ENCODE measurements at places on chromosomes 1 and 21.

DNA sequence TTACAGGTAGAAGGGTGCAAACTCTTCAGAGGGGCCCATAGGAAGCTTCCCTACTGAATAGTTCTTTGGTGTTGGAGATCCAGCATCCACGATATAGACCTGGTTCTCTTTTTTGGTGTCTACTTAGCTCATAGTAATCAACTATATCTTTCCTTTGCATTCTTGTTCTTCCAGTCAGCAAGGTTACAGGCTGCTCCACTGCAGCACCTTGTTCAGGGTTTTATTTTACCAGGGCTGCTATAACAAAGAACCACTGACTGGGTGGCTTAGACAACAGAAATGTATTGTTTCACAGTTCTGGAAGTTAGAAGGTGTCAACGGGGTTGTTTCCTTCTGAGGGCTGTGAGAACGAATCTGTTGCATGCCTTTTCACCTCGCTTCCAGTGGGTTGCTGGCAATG lies 136.3 kb downstream of the CLEC20A start:
- no peak for DNase-seq

DNA sequence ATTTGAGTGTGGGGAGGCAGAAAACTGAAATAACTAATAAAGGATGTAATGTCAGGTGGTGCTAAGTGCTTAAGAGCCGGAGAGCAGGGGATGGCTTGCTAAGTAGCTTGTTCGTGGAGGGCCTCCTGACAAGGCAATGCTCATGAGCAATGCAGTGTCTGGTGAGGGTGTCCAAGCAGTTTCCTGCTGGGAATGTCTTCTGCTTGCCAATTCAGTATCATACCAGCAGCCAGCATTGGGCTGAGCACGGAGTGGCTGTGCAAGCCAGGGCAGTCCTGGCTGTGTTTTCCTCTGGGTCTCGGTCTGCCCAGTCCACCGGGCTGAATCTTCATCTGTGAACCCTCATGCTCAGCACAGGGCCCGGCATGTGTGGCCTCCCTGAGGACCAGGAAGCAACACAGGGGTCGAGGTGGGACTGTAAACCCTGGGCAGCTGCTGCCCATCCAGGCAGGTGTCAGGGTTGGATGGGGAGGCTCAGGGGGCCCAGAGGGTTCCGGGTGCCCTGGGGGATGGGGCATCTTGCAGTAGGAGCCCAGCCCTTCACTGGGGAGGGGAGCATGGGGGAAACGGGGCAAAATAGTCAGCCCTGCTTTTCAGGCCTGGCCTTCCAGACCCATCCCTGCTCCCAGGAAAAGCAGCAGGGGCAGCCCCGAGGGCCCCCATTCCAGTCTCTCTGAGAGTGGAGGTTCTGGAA lies 27.5 kb downstream of the EDN2 start:
- DNase-seq: no peak

DNA sequence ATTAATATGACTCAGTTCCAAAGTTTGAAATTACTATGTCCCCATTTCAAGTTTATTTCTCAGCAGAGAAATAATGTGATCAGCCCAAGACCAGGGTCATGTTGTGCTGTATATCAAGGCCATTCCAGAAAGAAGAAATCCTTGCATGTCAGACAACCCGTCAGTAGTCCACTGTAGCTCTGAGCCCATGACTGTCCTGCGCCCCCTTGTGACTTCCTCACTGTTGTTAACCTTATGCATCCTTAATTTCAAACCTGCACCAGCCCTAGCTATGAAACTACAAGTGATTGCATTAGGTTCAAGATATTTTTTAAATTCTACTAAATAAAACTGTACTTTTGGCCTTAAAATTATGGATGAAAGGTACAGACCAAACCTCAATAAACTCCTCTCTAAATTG lies 133.0 kb downstream of the LRRC7 start:
- no peak for DNase-seq

DNA sequence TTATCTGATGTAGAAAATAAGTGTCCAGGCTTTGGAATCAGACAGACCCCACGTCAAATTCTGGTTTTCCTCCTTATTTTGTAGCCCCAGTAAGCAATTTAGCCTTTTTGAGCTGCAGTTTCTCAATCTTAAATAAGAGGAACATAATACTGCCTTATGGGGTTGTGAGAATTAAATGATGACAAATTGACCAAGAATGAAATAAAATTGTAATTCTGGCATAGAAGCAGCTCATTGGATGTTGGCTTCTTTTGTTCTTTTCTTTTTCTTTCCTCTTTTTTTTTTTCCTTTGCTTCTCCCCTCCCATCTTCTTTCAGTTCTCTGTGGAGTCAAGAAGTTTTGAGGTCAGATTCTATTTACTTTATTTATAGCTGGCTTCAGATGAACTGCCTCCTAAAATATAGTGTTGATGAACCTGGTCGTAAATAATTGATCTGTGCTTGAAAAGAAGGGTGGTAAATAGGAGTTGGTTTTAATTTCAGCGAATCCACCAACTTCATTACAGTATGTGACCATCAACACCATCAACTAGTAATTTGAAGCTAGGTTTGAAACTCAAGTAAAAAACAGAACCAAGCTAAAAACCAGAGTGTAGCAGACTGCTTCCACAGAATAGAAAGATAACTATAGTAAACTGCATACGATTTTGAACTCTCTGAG lies 81.1 kb downstream of the CACHD1 start:
- DNase-seq: no peak

DNA sequence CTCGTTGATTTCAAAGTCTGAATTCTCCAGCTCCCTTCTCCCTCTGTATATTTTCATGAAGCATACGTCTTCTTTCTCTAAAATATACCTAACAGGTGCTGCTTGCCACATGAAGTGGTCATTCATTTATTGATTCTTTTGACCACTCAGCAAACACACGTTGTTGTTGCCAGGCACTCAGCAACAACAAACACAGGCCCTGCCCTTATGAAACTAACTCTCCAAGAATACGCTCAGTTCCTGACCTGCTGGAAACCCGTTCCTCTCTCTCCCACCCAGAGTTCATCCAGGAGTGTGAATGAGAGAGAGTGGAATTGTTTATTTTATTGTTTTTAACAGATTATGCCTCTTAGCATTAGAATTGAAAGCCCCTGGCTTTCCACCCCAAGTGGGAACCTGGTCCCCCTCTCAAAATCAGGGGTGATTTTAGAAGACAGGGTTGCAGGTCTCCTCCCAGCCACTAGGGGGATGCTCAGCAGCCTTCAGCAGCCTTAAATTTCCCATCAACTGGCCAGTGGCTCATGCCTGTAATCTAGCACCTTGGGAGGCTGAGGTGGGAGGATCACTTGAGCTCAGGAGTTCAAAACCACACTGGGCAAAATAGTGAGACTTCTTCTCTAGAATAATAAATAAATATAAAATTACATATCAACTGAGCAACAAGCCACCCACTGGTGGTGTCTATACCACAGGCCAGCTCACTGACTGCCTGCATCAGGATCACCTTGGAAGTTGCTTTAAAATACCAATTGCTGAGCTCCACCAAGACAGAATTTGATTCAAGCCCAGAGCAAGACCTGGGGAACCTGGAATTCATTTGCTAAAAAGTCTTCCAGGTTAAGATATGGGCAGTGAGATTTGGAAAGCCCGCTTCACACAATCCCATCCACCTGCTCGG lies 181.0 kb upstream of the KLHDC7A start:
- DNase-seq: peak; percentile 8
